ENCODE measurements at places on chromosomes 2 and 18.

GRCh38 chr2:195899226-195899625, 169.4 kb downstream of the DNAH7 start:
- DNase-seq, result no peak

- DNase-seq, result no peak
These were observed 36.3 kb upstream of the GREB1L start for GRCh38 chr18:21205695-21206094.

- DNase-seq, result no peak
These were observed 5.0 kb downstream of the GYPC start for GRCh38 chr2:126660971-126661370.

DNA sequence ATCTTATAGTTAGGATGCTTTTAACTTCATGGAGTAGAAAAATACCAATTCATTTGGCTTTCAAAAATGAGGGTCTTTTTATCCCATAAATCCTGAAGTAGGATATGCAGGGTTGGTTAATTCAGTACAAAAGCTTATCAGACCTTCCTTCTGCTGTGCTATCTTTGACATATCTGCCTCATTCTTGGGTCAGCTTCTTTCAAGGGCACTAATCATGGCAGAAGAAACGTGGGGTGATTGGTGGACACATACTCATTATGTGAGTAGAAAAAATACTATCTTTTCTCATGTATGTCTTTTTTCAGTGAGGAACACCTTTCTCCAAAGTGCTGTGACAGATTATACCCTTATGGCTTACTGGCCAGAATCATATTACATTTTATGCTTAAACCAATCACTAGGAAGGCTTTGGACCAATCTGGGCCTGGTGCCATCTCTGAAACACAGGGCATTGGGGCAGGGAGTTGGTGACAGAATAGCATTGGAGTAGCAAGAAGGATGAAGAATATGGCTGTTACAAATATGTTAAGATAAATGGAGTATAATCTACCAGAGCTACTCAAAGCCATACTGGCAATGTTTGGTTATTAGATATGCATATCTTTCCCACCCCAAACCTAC, 10.1 kb downstream of the UGP2 start:
- no peak for DNase-seq

DNA sequence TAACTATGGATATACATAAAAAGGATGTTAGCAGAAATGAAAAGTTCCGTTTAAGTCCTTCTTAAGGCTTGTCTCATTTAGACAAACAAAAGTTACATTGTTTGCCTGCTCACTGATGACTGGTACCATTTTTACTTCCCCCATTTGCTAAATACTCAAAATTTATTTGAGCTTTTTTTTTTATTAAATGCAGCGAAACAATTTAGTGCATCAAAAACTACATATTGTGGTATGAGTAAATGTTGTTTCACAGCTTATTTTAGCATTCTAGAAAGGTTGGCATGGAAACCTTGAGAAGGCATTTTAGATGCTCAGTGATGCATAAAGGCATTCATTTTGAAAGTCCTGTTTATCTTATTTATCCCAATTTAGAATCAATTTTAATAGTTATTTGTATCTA, 100.0 kb downstream of the MAP2 start:
- no peak for DNase-seq

DNA sequence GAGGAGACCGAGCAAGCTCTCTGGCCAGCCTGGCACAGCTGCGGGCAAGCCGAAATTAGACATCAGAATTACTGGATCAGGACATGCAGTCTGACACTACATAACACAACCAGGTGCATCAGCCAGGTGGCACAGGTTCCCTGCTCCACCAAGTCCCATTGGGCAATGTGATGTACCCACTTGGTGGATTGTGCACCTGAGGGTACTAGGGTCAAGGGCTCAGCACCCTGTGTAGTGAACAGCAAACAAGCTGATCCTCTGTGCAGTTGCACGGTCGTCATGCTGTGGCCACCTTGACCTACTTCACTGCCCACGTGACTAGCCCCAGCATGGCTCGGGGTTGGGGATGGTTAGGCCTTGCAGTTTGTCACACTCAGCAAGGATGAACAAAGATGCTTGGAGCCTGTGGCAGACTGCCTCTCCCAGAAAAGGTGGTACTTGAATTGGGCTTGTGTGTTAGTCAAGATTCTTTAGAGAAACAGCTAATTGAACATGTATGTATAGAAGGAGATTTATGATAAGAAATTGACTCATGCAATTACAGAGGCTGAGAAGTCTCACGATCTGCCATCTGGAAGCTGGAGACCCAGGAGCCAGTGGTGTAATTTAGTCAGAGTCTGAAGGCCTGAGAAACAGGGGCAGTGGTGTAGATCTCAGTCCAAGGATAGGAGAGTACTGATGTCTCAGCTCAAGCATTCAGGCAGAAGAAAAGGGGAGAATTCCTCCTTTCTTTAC, 71.4 kb upstream of the TMEM87B start:
- DNase-seq, result no peak

GRCh38 chr18:59616501-59616900, 80.7 kb downstream of the CCBE1 start:
- DNase-seq, result no peak

- no peak for DNase-seq
These were observed 344.4 kb downstream of the RND3 start for GRCh38 chr2:150143087-150143536.

DNA sequence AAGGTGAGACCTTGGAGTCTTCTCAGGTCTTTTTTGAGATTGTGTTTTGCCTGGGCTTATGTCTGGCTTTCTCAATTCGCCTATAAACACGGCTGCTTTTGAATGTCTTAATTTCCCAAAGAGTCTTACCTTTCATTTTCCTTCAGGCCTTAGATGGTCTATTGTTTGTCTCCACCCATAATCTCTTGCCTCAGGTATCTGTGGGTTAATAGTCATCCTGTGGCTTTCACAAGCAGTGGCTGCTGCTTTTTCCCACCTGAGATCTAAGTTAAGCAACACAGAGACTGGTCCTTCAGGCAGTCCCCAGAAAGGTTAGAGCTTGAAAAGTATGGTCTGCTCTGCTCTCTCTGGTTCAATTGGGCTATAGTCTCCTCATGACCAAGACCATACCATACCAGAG, 275.3 kb downstream of the INSIG2 start:
- no peak for DNase-seq

DNA sequence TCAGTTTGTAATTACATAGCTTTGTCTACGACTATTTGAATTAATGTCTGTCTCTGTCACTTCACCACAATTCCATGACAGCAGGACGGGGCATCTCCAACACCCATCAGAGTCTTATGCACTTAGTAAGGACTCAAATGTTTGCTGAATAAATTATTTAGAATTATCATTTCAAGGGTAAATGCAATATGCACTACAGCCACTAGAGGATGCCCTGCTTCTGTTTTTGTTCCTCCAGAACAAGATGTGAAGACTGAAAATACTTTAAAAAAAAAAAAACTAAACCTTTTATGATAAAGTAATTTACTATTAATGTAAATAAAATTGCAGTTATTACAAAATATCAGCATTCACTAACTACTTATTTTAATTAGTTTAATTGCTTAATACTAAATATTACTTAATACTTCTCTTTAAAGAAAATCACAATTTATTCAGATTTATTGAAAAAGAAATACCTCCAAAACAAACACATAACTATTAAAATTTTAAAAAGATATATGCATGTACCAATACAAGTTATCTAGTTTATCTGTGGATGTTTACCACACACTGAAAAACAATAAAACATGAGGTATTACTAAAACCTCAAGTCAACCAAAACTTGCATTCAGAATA, 3.2 kb downstream of the PIGN start:
- DNase-seq, result peak; percentile 61

DNA sequence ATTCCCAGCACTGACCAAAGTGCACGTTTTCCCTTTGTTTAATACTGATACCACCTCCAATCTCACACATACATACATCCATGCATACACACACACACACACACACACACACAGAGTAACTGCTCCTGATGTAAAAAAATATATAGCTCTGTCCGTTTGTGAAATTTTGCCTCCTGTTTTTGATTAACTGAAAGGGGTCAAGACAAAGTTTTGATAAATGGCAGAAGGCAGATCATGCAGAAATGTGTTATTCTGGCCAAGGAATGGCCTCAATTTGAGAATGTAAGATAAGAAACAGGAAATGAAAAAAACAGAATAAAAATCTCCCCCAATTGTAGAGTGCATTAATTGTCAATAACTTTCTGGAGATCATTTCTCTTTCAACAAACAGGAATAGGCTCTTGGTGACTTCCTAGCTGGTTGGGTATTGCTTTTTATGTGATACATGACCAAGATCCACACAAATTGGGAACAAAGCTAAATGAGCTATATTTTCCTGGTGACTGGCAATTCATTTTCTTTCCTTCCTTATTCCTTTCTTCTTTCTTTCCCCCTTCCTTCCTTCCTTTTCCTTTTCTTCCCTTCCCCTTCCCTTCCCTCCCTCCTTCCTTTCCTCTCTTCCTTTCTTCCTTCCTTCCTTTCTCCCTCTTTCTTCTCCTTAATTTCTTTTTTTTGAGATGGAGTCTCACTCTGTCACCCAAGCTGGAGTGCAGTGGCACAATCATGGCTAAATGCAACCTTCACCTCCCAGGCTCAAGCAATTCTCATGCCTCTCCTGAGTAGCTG, 88.9 kb upstream of the PMAIP1 start:
- DNase-seq, result no peak

GRCh38 chr2:192655916-192656315, 461.2 kb upstream of the TMEFF2 start:
- no peak for DNase-seq

GRCh38 chr2:176892676-176893226, 319.8 kb upstream of the HNRNPA3 start:
- no peak for DNase-seq

- DNase-seq, result no peak
These were observed 143.9 kb upstream of the KLHL29 start for GRCh38 chr2:23241121-23241520.

DNA sequence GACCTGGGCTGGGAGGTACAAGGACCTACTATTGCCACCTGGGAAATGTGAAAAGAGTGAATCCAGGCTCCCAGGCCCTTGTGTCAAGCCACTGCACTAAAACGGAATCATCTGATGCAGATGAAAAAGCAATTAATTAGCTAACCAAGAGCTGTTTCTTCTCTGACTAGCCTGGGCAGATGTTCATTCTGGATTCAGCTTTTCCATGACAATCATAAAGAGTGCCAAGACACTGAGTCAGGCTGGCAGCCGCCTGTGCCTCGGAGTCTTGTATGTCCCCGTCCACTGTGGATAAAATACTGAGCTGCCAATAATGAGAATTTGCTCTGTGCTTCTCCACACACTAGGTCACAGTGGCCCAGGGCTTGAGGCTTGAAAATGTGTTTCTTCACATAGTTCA, 21.7 kb upstream of the LCLAT1 start:
- DNase-seq, result no peak

DNA sequence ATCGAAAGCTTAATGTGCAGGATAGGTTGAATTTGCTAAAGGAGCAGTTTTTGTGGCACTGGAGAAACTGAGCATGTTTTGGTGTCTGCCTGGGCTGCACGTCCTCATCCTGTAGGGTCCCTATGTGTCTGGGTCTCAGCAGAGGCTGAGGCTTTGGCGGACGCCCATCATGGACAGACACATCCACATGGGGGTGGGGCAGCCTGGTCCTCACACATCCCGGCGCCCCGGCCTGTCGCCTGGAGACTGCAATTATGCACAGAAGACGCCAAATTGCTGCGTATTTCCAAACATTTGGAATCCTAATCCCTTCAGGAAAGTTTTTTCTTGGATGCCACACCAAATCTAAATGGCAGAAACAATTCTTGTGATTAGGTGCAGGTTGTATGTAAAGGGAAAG, 128.2 kb upstream of the TWIST2 start:
- no peak for DNase-seq

DNA sequence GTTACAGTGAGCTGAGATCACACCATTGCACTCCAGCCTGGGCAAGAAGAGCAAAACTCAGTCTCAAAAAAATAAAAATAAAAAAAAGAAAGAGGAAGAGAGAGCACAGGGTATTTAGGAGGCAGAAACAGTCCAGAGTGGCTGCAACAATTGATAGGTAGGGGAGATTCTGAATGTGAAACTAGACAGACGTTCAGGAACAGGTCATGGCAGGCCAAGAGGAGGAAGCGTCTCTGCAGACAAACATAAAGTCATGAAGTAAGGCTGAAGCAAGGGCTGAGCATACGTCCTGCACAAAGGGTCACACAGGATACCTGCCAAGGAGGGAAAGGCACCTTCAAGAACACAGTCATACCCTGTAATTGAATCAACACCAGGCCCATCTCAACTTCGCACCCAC, 64.1 kb upstream of the ZNF532 start:
- no peak for DNase-seq

- DNase-seq, result no peak
These were observed 214.3 kb downstream of the RIT2 start for GRCh38 chr18:42901161-42901560.

Data from activated CD4-positive, alpha-beta T cell treated with anti-CD3 and anti-CD28 coated beads, Interleukin-10, Interleukin-2, amounts not matched to agents 100 ng/mL and 50 ng/mL, durations not matched to agents 16 hours and 8 hours (primary cell).